ENCODE measurements at places on chromosomes 16 and 17.

DNA sequence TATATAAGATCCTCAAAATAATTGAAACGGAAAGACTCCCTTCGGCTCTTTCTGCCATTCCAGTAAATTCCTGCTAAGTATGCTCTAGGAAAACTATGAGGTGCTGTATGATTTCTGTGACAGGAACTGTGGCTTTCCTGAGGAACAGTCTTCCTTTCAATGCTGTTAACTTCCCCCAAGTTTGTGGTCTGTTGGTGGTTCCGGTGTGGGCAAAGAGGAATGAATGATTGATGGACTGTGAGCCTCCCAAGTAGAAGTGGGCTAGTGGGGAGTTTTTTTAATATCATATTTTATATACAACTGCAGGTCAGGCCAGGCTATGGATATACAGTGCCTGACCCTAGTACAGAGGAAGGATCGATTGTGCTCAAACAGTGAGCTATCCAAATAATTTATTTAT lies 560.7 kb upstream of the RBFOX1 start:
- no peak for DNase-seq

- no peak for DNase-seq
These were observed 11.6 kb downstream of the MYO1C start for GRCh38 chr17:1480747-1481465.

GRCh38 chr16:52251495-52251894 lies 295.4 kb downstream of the TOX3 start:
- DNase-seq, result no peak

GRCh38 chr17:9529033-9529700 lies 46.5 kb downstream of the STX8 start:
- no peak for DNase-seq

GRCh38 chr17:40070709-40071312 lies 8.0 kb downstream of the THRA start:
- DNase-seq, result no peak

GRCh38 chr16:56279132-56279531 lies 87.8 kb downstream of the GNAO1 start:
- DNase-seq, result no peak

DNA sequence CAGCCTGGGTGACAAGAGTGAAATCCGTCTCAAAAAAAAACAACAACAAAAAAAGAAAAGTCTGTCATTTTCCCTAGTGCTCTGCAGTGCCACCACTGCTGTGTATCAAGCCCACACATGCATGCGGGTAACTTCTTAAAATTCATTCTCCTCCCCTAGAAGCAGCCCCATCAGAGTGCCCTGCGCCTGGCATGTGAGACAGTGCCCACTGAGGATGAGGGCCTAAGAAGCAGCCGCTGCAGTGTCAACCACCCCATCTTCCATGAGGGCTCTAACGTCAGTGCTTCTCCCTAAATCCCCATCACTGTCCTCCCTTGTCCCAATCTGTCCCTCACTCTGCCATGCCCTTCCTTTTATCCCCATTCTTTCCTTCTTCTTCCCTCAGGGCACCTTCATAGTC lies 10.2 kb downstream of the COX6A2 start:
- no peak for DNase-seq

- DNase-seq, result no peak
These were observed 110.6 kb downstream of the ABCC1 start for GRCh38 chr16:16059895-16060590.

DNA sequence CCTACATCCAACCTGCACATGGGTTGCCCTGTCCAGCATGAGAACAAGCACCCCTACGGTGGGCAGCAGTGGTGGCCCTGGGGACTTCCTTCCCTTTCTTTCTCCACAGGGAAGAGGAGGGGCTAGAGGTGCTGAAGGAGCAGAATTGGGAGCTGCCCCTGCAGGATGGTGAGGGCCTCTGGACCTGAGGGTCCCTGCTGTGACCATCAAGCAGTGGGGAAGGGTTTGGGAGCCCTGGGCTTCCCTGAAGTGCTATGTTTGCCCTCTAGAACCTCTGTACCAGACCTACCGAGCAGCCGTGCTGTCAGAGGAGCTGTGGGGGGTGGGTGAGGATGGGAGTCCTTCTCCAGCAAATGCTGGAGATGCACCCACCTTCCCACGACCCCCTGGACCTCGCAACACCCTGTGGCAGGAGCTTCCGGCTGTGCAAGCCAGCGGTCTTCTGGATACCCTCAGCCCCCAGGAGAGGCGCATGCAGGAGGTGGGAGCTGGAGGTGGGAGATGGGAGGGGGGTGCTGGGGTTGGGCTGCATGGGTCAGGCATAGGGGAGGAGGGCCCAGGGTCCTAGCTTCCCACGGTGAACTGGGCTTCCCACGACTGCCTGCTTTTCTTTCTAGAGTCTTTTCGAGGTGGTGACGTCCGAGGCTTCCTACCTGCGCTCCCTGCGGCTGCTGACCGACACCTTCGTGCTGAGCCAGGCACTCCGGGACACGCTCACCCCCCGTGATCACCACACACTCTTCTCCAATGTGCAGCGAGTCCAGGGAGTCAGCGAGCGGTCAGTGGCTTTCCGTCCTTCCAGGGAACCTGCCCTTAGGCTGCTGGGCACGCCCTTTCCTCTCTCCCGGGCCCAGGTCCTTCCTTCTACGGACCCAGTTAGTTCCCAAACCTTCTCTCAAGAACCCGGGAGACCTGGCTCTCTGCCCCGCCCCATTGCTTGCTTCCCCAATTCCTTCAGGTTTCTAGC lies 5.0 kb downstream of the ARHGEF15 start:
- no peak for DNase-seq

GRCh38 chr17:79001190-79002020 lies 8.2 kb downstream of the CANT1 start:
- DNase-seq, result no peak
